ENCODE measurements at places on chromosomes 7 and 10. TPM values are rescaled to one million over a fixed set of nuclear protein-coding genes. Genes with fewer than 3 reads are reported as not detected.

GRCh38 chr7:21317966-21318915 lies 109.6 kb upstream of the SP4 start:
- no peaks in the 10 kb centered on the region for H3K4me1 ChIP-seq
- no peaks in the 10 kb centered on the region for H3K27me3 ChIP-seq
- DNase-seq = no peak
- H3K27ac ChIP-seq = no peak overlapping the region
- no peaks in the 10 kb centered on the region for H3K36me3 ChIP-seq
- no peak overlapping the region for H3K4me3 ChIP-seq

DNA sequence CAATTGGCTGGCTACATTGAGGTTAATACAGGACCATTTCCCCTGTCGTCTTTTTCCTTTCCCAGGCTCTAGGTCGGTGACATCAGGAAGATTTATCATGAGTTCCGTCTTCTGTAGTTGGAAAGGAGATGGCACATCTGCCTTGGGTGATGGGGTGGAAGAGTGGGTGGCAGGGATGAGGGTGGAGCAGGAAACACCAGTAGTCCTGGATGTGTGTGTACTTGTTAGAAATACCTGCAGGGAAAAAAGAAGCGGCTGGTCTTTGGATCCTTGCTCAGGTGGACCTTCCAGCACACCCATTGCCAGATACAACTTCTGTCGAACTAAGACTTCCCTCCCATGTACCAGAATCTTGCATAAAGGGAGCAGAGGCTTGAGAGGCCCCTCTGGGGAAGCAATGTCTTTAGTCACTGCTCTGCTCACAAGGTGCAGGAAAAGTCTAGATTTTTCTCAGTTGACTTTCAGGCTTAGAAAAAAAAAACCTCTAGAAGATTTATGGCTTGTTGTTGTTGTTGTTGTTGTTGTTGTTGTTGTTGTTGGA lies 516.8 kb upstream of the GALNT17 start:
- H3K4me3 ChIP-seq = no peak overlapping the region
- H3K4me1 ChIP-seq = peaks cover 8% of the 10 kb centered on the region
- H3K27ac ChIP-seq = no peak overlapping the region

- DNase-seq = no peak
- H3K27ac ChIP-seq = peak overlapping the region; percentile 87
- H3K4me3 ChIP-seq = peak overlapping the region; percentile 69
- H3K27me3 ChIP-seq = no peaks in the 10 kb centered on the region
- peaks cover 25% of the 10 kb centered on the region for H3K4me1 ChIP-seq
- H3K36me3 ChIP-seq = no peaks in the 10 kb centered on the region
Measured at GRCh38 chr7:55019191-55019690, 424 bp downstream of the EGFR start.

DNA sequence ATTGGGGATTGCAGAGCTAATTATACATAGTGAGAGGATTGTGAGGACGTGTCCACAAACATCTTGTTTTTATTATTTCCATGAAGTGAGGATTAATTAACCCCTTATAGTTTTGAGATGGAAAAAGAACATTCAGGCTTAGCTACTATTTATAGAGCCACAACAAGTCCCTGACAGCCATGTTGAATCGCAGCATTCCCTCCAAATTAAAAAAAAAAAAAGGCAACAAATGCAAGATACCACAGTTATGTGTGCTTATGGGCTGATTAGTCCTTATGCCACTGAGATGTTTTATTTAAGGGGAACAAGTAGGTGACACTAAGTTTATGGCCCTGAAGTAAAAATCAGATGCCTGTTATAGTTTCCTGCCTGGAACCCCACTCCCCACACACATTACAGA lies 350.3 kb downstream of the GPAM start:
- H3K27me3 ChIP-seq = no peaks in the 10 kb centered on the region
- peaks cover 18% of the 10 kb centered on the region for H3K4me1 ChIP-seq
- H3K27ac ChIP-seq = no peak overlapping the region
- no peak for DNase-seq

DNA sequence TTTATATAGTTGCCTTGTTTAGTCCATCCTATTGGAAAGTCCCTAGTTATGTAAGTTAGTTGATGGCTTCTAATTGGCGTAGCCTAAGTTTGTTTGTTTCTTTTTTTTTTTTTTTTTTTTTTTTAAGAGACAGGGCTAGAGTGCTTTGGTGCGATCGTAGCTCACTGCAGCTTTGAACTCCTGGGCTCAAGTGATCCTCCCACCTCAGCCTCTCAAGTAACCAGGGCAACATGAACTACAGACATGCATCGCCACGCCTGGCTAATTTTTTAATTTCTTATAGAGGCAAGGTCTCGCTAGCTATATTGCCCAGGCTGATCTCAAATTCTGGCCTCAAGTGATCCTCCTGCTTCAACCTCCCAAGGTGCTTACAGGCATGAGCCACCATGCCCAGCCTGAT lies 7.1 kb downstream of the CSGALNACT2 start:
- DNase-seq = no peak
- no peak overlapping the region for H3K4me3 ChIP-seq
- H3K4me1 ChIP-seq = peaks cover 5% of the 10 kb centered on the region
- H3K36me3 ChIP-seq = no peaks in the 10 kb centered on the region
- peaks cover 3% of the 10 kb centered on the region for H3K27me3 ChIP-seq

The FXYD4 gene
- total RNA-seq = not detected
